ENCODE measurements at places on chromosomes 2 and 18.

GRCh38 chr18:66280470-66280869 is 323.4 kb downstream of the CDH19 start:
- no peak for DNase-seq

DNA sequence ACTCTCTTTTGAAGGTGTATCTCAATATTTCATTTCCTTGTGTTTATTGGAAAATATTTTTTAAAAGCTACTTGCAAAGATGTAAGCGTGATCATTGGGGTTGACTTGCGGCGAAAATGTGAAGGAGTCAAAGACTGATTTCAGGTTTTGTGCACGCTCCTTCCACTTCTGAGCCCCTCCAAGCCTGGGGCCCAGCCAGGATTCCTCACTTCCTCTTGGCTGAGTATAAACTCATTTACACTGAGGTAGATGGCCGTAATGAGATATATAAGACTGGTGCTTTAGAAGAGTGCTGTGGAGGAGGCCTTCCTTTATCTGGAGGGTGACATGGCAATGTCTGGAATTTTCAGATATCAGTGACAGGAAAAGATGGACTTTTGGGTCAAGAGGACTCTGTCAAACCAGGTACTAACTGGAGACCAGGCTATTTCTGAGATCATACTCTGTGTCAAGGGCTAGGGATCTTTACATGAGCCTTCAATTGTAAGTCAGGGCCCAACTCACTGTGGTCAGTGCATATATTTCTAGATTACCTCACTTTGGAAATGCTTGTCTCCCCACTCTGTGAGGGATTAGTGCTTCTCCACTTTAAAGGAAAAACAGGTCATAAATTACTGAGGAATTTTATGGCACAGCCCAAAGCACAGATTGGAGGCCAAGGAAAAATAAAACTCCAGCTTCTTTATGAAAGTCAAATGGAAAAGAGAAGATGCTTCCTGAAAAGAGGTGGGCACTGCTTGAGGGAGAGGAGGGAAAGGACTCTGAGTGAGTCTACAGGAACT is 22.8 kb downstream of the PRKCE start:
- no peak for DNase-seq

DNA sequence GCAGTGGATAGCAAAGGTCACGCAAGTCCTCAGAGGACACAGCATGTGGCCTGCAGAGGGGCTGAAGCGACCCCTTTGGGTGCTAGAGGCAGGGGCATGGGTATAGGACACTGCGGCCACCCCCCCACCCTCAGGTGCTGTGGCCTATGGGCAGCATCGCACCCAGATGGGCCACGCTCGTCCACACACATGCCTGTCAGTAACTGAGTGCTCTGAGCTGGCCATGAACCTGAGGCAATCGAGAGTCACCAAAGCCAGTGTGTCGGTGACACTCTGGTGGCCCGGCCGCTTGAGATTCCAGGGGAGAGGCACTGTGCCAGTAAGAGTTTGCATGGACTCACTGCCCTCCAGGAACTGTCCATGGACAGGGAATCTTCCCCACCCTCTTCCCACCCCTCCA is 22.7 kb upstream of the PTPN2 start:
- no peak for DNase-seq

DNA sequence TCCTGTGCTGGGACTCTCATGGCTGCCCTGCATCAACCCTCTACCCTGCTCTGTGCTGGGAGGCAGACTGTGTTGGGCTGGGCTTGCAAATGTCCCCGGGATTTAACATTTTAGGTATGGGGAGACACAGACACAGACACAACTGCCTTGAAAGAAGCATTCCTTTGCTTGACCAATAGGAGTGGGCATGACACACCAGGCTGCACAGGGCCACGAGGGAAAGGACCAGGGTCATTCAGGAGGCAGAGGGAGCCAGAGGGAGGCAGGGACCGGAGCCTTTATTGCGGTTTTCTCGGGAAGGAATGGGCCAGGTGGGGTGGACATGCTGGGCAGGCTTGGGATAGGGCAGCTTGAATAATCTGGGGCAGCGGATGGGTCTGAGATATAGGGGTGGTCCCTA is 238.7 kb upstream of the COPS8 start:
- no peak for DNase-seq

DNA sequence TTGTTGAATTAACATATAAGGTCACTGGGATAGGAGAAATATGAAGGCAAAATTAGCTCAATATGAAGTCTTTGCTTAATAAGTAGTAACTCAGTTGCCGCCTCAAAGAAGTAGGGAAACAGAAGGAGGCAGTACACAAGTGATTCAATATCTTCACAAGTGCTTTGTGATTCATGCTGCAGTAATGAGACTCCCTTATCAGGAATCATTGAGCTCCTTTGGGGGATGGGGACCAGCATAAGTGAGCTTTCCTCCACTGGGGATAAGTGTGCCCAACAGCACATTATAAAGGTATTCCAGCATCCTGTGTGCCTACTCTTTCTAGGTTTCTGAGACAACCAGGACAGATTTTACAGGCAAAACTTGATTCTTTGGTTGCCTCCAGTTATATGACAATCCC is 323.4 kb upstream of the UBE2E3 start:
- no peak for DNase-seq

DNA sequence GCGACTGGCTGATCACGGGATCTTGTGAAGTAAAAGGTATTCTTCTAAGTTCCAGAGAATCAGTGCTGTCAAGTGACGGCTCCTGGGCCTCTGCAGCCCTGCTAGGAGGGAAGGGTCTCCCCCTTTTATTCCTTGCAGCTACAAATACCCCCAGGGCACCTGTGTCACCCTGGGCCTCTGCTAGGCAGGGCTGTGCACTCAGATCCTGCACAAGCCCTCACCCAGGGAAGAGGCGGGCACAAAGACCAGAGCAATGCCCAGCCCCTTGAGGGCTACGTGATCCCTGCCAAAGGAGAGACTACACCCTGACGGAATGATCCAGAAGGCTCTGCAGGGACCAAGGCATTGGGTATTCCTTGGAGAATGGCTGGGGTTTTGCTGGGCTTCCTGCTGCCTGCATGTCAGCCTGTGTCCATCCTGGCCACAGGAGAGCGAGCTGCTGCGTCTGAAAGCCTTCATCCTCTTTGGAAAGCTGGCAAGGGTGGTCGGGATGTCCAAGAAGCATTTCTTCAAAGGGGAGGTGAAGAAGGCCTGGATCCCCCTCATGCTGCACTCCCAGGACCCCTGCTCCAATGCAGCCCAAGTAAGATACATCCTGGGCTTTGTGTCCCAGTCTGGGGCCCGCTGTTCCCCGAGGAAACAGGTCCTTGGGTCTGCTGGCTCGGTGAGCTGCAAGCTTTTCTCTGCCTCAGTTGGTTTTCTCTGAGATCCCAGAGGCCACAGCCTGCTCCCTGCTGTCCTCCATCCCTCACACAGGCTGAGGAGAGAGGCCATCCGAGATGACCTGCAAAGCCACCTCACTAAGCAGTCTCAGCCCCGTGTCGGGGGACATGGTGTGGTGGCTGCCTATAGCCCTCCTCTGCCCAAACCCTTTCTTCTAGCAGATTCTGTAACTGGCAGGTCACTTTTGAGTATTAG is 24.9 kb downstream of the HJURP start:
- peak; percentile 38 for DNase-seq

DNA sequence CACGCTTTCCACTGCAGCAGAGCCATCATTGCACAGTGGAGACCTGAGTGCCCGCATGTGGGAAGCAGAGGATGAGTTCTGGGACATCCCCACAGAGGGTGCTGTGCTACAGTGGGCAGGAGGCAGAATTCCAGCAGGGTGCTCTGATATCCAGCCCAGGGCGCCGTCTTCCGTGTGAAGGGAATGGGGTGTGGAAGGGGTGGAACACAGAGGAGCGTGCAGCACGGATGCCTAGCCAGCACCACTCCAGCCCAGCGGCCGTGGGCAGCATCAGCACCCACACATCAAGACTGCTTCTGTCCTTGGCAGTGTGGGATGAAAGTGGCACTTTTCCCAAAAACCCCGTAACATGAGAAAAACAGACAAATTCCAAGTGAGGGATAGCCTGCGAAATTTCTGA is 134.3 kb downstream of the ZNF236 start:
- no peak for DNase-seq

DNA sequence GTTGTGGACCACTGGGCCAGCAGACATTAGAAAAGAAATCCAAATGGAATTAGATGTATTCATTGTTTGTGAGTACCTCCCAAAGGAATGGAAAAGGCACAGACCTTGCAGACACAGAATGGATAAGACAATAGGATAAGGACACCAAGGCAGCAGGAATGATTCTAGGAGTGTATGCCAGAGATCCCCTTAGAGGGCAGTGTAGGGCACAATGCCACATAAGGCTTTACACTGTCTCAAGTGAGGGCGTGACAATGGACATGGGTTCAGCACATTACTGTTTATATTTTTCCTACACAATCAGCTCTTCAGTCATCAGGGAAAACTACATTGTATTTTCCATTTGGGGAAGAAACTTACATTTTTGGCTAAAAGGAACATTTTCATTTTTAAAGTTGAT is 250.9 kb downstream of the PTH2R start:
- no peak for DNase-seq

- peak; percentile 81 for DNase-seq
Measured at GRCh38 chr18:48940854-48941611, 9.7 kb downstream of the SMAD7 start.

GRCh38 chr2:24708537-24709152 is 84.5 kb downstream of the PTRHD1 start:
- DNase-seq, result no peak

DNA sequence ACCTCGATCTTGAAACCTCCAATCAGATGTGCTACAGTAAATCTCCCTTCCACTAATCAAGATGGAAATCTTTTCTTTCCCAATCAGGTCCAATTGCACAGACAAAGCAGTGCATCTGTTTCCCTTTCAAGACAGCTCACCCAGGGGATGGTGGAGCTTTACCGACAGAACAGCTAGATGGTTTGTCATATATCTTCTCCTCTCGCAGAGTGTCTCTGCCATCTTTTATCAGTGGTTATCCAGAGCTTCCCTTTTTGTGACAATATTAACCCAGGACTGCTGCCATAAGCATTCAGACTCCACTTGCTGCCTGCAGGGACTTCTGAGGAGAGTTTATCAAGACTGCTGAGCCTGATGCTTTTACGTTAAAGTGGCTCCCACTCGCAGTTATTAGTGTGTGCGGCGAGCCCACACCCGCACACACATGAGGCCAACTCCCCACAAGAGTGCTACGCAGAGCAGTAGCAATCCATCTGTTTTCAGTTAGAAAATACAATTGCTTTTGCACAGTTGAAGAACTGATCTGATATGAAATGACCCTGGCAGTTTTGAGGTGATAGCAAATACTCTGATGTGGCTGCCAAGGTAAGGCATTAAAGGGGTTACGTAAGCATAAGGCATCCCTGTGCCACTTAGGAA is 398.9 kb downstream of the NCKAP5 start:
- no peak for DNase-seq

GRCh38 chr2:557635-558301 is 119.4 kb downstream of the TMEM18 start:
- no peak for DNase-seq

- no peak for DNase-seq
Measured at GRCh38 chr2:231934441-231935206, 8.4 kb upstream of the NPPC start.

DNA sequence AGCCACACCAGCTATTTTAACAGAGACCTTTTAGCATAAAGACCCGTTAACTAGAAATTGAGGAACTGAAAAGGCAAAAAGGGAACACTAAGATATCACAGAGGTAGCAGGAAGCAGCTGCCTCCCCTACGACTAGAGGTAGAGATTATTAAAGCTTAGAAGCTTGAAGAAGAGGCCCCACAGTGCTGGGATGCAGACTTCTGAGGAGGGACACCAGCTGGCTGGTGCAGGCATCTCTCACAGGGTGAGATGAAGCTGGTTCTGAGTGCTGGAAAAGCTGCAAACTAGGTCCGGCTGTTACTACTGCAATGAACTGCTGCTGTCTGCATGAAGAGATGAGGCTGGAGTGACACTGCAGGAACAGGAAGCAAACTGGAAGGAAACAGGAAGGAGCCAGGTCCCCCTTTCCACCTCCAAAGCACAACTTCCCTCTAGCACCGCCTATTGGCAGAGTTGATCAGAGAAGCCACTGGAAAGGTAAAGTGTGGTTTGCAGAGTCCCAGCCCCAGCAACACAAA is 61.2 kb upstream of the MRPS9 start:
- no peak for DNase-seq

DNA sequence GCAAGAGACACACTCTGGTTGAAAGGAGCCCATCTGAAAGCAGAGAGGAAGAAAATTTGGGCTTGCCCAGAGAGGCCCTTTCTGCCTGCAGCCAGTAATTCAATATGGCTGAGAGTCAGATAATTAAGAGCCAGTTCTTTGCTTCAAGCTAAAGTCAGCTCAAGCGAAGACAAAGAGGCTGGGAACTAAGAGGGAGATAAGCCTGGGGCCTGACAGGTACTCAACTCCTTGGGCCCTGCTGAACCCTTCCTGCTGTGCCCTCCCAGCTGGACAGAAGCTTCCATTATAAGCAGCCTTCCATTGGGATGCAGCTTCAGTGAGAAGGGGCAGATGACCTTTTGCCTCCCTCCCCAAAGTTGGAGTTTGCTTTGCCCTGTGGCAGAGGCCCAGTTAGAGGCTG is 12.0 kb downstream of the FBXO41 start:
- no peak for DNase-seq

- no peak for DNase-seq
Measured at GRCh38 chr2:12099374-12099773, 352.9 kb downstream of the LPIN1 start.

DNA sequence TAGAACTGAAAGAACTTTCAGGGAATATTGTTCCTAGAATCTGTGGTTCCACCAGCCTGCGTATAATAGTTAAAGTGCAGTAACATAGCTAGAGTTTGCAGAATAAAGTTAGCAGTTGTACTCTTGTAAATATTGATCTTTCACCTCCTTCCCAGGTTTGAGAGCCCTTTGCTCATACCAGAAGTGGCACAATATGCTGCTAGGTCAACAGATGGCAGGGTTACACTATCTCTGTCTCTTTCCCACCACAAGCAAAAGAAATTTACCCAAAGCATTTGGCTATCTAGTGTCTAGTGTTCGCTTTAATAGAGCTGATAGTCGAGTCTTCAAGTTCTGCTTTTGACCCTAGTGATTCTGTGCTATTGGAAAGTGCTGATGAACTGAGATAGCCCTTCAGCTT is 119.0 kb upstream of the KLHL14 start:
- no peak for DNase-seq

GRCh38 chr18:24553571-24554285 is 93.3 kb downstream of the HRH4 start:
- no peak for DNase-seq

DNA sequence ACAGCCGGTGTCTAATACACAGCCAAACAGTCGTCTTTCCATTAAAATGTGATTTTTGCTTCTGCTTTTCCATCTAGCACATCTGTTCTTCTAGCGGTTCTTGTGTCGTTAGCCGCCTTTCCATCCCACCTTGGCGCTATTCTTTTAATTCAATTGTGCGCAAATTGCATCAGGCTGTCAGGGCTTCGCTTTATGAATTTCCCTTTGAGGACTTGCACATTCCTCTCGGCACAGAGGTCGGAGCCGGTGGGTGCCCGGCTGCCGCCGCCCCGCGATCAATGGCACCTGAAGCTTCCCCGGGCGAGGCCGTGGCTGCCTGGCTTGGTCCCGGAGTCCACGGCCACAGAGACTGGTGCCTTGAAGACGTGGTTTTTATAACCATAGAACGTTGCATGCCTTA is 33.9 kb upstream of the TSPYL6 start:
- no peak for DNase-seq

Measured in activated CD8-positive, alpha-beta memory T cell treated with anti-CD3 and anti-CD28 coated beads, Interleukin-2, amount 50 U/mL, for 48 hours (primary cell).